ENCODE measurements at places on chromosomes 7 and 10.

- no peak for DNase-seq
These were observed 22.1 kb downstream of the EXOC4 start for GRCh38 chr7:133275008-133275407.

DNA sequence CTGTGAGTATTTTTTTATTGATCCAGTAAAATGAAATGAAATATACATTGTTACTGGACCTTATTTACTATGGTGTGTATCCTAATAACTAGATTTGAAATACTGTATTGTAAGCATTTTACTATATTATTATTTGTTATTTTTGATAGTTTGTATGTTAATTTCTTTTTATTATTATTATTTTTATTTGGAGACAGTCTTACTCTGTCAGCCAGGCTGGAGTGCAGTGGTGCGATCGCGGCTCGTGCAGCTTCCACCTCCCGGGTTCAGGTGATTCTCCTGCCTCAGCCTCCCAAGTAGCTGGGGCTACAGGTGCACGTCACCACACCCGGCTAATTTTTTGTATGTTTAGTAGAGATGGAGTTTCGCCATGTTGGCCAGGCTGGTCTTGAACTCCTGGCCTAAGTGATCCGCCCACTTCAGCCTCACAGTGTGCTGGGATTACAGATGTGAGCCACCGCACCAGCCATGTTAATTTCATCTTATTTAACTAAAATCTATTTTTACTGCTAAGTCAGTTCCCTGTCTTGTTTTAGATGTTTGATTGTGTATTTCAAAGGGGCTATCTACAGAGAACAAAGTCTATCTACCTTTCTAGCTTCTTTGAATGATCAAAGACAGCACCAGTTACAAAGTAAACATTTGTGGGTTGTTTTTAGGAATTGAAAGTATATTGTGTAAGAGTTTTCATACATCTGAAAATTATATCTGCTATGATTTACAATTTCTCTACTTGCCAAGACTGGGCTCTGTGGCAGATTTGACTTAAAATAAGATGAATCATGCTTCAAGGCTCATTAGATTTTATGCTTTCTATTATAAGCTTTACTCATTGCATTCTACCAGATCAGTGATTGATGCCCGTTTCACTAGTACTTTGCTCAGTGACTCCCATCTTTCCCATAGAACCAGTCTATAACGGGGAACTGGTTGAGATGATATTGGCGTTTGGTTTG, 41.6 kb downstream of the CDC123 start:
- DNase-seq, result no peak

GRCh38 chr7:14321947-14322346, 332.5 kb upstream of the ETV1 start:
- no peak for DNase-seq

DNA sequence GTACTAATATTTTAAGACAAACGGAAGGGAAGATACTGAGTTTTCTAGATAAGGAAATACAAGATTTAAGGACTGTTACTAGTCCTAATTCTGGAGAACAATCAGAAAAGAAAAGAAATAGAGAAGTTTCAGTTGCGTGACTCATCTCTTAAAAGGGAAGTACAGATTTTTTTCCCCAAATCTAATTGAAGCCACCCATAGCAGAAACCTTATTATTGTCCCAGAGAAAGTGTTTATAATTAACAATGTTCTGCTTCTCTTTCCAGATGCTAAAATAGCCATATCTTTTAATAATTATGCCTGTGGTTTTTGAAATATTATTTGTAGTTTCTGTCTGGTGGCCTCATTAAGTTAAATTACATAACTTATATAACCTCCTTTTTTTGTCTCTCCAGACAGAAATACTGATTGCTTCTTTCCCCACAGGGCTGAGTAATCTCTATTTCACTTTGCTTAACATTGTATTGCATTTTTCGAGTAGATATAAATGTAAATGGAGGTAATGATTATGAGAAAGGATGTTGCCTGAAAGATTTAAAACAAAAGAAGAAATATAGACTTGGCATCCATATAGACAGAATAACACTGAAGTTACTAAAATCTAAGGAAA, 240.7 kb upstream of the MBL2 start:
- no peak for DNase-seq

DNA sequence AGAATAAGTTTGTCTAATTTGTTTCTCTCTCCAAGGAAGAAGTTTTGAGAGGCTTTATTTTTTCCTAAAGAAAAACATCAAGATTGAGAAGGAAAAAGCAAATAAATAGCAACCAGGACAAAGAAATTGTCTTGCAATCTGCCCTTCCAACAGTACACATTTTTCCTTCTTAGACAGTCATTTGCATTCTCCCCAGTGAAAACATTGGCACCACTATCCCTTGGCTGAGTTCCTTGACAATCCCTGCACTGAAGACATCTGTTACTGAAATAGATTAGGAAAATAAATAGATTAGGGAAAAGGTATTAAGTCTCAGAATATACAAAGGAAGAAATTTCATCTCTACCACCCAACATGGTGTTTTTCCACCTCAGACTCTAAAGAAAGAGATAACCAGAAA, 12.2 kb upstream of the TMEM243 start:
- no peak for DNase-seq

- DNase-seq, result no peak
These were observed 780.5 kb downstream of the TYW1 start for GRCh38 chr7:67777119-67777518.

- DNase-seq, result no peak
These were observed 176.8 kb downstream of the CPEB3 start for GRCh38 chr10:92113911-92114600.

- no peak for DNase-seq
These were observed 70.1 kb upstream of the HECW1 start for GRCh38 chr7:43042302-43042701.

GRCh38 chr7:4800926-4801838, 25.8 kb downstream of the AP5Z1 start:
- no peak for DNase-seq

- no peak for DNase-seq
These were observed 266 bp upstream of the MDFIC start for GRCh38 chr7:114921631-114922025.

DNA sequence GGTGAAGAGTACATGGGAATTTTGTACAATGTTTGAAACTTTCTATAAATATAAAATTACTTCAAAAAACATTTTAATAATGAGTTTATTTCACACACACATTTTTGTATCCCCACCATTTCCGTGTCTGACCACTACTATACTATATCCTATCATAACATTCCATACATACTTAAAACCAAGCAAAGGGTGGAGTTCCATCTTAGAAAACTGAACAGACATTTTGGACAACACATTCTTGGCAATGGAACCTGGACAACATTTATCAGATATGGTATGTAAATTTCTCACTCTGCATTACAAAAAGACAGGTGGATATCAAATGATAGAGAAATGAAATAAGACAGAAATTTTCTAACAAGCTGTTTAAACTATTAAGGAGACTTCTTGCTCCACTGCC, 168.9 kb downstream of the TWIST1 start:
- no peak for DNase-seq

DNA sequence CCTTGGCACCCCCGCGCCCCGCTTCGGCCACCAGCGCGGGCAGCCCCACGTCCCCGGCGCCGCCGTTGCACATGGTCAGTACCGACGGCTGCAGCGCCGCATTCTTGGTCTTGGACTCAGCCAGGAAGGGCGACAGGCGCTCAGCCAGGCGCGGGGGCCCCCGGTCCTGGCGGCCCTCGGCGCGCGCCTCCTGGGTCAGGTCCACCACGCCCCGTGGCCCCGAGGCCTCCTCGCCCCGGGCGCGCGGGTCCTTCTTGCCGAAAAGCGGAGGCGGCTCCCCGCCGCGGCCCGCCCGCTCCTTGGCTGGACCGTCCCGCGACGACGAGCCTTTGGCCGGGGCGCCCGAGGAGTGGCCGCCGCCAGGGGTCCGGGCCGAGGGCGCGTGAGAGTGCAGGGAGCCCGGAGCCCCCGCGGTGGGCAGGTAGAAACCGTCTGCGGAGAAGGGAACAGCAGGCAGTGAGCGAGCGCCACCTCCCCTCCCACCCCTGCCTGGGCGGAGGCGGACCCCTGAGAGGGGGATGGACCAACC, 34.7 kb downstream of the TNRC18 start:
- no peak for DNase-seq

DNA sequence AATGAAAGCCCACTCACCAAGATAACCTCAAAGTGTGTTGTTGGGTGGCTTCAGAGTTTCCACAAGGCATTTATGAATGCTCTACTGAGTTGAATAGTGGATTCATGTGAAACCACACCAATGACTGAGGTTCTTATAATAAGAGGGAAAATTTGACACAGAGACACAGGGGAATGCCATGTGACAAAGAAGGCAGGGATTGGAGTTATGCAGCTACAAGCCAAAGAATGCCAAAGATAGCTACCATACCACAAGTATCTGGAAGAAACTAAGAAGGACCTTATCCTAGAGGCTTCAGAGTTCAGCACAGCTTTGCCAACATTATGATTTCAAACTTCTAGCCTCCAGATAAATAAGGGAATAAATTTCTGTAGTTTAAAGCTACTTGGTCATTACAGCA, 68.0 kb upstream of the PCDH15 start:
- DNase-seq, result no peak

- DNase-seq, result no peak
These were observed at the start of gene ABCB4 for GRCh38 chr7:87475359-87476178. ABCB4 (minus strand) TSS chr7:87475680; CDS start chr7:87475465, 215 bp downstream.

- DNase-seq, result no peak
These were observed 80.9 kb downstream of the NEURL1 start for GRCh38 chr10:103574097-103575061.

DNA sequence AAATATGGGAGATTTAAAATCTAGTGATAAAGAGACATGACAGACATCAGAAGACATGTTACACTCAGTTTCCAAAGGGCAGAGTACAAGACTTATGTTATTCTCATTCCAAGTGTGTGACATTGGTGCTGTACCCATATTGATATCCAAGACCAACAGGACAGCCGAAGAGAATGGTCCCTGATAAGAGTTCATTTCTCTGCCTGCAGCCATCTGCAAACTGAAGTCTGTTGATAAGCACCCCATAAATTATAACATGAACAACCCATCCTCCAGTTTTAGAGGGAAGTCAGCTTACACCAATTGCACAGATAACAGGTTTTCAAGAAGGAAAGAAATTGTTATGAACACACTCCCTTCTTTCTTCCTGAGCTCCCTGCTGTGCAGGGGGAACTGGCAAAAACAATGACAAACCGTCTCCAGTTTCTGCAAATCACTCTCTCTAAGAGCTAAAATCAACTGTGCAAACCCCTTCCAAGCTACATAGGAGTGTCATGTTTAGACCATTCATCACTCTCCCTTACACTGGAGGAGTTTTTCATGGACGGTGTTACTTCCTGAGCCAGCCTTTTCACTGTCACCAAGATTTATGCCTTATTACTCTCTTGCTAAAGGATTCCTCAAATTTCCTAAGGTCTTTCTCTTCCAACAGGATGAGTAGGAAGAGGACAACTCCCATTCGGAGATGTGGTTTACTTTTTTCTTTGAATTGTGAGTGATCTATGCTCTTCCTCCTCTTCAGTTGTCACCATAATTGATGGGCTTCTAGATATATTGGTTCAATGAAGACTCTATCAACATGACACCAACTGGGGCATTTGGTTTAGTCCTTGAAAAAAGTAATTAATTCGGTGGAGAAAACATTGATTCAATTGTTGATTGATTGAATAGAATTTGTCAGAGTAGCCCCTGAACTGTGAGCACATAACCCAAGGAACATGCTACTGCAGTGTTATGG, 80.3 kb upstream of the FAM171A1 start:
- DNase-seq, result no peak

- no peak for DNase-seq
These were observed 277.4 kb downstream of the CCSER2 start for GRCh38 chr10:84605802-84606201.

- no peak for DNase-seq
These were observed 742.5 kb downstream of the NXPH1 start for GRCh38 chr7:9175871-9176270.

- no peak for DNase-seq
These were observed 77.5 kb upstream of the HABP2 start for GRCh38 chr10:113475381-113475807.

DNA sequence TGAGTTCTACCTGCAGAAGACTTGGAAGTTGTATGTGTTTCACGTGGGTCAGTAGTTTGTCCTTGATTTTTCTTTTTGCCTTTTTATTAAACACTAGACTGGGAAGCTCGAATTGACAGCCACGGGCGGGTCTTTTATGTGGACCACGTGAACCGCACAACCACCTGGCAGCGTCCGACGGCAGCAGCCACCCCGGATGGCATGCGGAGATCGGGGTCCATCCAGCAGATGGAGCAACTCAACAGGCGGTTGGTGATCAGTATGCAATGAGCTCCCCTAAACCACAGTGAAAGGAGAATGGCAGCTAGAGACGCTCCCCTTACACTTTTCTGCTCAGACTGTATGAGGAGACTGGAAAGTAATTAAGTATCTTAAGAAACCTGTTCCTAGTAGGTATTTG, 126.7 kb upstream of the STK17A start:
- no peak for DNase-seq

DNA sequence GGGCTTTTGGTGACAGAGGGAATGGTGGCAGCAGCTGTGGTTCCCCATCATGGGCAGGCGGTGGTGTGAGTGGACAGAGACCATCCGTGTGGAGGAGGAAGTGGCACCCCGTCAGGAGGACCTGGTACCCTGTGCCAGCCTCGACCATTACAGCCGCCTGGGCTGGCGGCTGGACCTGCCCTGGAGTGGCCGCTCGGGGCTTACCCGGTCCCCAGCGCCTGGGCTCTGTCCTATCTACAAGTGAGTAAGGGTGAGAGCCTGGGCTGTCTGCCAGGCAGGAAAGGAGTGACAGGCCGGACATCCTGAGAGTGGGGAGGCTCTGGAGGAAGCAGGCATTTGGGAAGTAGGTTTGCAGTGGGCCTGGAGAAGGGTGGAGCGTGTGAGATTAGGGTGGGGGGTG, 2.9 kb upstream of the ZNF467 start:
- no peak for DNase-seq

DNA sequence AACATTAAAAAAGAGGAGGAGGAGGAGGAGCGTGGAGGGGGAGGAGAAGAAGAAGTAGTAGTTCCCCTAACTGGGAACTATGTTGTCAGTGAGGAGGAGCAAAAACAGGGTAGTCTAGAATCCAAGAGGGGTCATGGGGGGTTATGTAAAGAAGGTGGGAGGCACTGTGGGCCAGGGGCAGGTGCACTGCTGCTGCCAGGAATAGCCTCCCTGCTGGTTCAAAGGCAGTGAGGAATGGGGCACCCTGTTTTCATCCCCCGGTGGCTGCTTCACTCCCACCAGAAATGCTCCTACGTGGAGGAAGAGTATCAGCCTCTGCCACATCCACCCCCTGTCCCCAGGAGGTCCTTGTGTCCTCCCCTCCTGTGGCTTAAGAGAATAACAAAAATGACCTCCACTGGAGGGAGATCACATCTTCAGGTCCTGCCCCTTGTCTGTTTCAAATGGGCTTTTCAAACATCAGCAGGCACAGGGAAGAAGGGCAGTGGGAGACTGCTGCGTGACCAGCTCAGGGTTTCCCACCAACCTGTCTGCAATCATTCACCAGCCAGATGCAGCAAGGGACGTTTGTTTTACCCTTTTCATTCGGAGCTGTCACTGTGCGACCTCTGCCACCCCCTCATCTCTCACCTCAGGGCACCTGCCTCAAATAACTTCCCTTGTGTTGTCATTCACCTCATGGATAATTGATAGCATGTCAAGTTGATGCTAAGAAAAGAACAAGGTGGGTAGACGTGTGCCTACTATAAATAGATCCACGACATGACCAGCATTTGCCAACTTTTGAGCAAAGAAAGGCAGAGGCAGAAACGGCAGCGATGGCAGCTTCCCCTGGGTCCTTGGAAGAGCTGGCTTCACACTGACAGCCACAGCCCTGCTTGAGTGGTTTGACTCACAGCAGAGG, 92.6 kb downstream of the DGKI start:
- DNase-seq, result no peak

Measured in neuronal stem cell (in vitro differentiated cells).